ENCODE measurements at places on chromosomes 16 and 17.

DNA sequence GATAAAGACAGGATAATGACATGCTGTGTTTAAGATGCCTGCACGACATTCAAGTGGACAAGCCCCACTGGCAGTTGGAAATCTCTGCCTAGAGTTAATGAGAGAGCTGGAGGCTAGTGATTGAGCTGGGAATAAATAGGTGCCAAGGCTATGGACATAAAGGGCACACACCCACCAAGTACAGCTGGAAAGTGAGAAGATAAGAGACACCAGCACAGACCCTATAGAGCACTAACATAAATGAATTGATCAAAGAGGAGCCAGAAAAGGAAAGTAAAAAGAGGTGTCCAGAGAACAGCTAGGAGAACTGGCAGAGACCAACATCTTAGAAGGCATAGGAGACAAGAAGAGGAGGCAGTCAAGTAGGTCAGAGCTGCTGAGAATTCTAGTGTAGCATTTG is 101.2 kb downstream of the YPEL2 start:
- no peak for DNase-seq

GRCh38 chr16:20760346-20760745 is 3.5 kb upstream of the ACSM3 start:
- no peak for DNase-seq

GRCh38 chr17:55454906-55455474 is 33.4 kb upstream of the MMD start:
- DNase-seq, result peak; percentile 92

- no peak for DNase-seq
Measured at GRCh38 chr17:55588446-55589242, 77.4 kb upstream of the SMIM36 start.

DNA sequence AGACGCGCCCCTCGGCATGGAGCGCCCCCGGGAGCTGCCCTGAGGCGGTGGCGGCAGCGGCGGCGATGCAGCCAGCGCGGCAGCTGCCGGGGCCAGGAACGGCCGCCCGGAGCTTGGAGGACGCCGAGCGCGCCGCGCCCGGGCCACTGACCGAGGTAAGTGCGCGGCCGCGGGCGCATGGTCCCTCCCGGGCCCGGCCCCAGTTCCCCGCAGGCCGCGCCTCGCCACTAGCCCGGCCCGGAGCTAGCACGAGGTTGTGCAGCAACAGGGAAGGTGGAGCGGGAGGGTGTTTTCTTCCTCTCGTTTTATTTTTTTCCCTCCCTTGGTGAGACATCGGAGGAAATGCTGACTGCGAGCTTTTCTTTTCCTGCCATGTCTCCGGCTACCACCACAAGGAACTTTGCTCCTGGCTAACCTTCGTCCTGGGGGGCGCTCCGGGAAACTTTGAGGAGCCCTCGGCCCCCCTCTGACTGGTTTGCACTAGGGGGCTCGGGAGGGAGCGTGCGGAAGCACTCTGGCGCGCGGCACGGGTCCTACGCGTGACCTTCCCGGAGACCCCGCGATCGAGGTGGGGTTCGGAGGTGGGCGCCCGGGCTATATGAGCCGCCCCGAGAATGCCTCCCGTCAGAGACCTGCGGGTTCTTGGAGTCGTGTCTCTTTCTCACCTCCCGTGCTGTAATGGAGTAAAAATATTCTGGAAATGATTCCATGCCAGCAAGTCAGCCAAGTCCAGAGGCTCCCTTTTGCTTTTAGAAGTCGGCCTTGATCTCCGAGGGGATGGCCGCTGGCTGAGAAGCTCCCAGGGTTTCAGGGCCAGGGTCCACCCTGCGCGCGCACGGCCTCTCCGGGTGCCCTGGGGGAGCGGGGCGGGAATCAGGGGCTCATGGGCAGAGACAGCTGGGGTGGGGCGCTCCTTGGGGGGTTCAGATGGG is 868 bp downstream of the KCNJ12 start:
- no peak for DNase-seq

DNA sequence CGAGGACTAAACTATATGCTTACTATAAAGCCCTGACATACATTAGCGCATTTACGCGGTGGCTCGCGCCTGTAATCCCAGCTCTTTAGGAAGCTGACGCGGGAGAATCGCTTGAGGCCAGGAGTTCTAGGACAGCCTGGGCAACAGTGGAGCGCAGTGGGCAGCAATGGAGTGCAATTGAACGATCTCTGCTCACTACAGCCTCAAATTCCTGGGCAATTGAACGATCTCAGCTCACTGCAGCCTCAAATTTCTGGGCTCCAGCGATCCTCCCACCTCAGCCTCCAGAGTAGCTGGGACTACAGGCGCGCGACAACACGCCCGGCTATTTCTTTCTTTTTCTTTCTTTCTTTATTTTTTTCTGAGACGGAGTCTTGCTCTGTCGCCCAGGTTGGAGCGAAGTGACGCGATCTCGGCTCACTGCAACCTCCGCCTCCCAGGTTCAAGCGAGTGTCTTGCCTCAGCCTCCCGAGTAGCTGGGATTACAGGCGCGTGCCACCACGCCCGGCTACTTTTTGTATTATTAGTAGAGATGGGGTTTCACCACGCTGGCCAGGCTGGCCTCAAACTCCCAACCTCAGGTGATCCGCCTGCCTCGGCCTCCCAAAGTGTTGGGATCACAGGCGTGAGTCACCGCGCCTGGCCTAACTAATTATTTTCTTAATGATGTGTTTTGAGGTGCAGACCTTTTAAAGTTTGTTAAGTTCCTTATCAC is 506 bp upstream of the COG7 start:
- no peak for DNase-seq

DNA sequence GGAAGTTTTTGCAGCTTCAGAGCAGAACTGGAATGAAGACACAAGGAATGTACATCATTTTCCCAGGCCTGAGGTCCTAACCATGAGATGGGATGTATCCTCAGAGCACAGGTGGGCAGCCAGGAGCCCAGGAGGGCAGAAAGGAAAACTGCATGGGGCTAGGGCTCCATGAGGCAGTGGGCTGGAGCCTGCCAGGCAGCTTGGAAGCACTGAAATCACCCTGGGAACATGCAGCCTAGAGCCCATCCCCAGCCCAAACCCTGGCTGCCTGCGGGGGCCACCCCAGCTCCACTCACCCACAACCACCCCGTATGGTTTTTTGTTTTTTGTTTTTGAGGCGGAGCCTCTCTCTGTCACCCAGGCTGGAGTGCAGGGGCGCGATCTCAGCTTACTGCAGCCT is 86.2 kb upstream of the SIAH1 start:
- DNase-seq, result no peak

DNA sequence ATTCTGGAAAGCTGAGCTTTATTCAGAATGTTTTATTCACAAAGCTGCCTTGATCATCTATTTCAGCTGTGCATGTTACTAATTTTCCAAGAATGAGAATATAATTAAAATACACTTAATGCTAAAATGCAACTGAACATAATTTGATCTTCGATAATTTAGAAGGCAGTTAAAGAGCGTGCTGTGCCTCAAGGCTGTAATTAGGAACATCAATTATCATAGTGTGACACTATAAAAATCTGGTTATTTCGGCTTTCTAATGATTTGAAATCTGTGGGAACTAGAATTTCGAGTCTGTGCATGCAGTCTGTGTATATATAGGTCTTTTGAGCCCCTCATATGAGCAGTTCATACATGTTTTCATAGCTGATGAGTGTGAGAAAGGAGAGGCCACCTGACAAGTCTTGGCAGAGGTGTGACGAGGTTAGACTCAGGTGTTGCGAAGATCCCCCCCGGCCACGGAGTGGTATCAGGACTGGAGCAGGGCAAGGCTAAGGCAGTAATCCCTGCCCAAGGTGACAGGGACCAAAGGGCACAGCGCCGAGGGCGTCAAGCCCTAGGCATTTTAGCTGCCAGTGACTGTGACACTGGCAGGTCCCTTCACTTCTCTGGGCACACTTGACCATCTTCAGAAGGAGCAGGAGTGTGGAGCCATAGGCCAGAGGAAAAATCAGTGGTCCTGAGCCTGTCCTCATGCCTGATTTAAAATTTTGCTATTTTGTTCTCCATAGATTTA is 328.5 kb downstream of the SNX29 start:
- no peak for DNase-seq

GRCh38 chr17:67041941-67042899 is 2.1 kb upstream of the CACNG1 start:
- DNase-seq, result no peak

- DNase-seq, result no peak
Measured at GRCh38 chr17:63841350-63842172, 924 bp downstream of the SMARCD2 start.

GRCh38 chr17:19933221-19933620 is 44.4 kb downstream of the AKAP10 start:
- DNase-seq, result no peak

GRCh38 chr16:21653571-21653970 is 1.2 kb upstream of the IGSF6 start:
- DNase-seq, result no peak

GRCh38 chr17:55219934-55220333 is 44.8 kb upstream of the HLF start:
- DNase-seq, result no peak

- peak; percentile 45 for DNase-seq
Measured at GRCh38 chr16:75080205-75081029, 36.2 kb downstream of the LDHD start.

GRCh38 chr17:48589831-48590606 is at the start of gene HOXB3:
TSS of gene HOXB3 (minus strand) at chr17:48590241. CDS start at chr17:48552474, 37,767 bp downstream.
- no peak for DNase-seq

DNA sequence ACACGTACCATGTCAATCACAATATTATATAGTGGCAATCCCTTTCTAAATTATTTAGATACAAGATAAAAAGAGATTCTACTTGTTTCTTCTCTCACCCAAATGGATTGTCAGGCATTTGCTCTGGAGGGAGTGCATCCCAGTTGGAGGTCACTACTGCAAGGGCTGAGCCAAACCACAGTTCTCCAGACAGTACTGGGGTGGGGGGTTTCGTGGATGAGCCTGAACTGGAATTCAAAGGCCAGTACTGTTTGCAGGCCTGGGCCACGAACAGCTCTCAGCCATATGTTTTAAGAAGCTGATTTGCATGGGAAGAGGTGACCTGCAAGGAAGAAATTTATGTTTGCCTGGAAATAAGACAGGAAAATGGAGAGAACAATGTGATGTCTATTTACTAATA is 314.9 kb downstream of the PMP22 start:
- DNase-seq, result no peak

DNA sequence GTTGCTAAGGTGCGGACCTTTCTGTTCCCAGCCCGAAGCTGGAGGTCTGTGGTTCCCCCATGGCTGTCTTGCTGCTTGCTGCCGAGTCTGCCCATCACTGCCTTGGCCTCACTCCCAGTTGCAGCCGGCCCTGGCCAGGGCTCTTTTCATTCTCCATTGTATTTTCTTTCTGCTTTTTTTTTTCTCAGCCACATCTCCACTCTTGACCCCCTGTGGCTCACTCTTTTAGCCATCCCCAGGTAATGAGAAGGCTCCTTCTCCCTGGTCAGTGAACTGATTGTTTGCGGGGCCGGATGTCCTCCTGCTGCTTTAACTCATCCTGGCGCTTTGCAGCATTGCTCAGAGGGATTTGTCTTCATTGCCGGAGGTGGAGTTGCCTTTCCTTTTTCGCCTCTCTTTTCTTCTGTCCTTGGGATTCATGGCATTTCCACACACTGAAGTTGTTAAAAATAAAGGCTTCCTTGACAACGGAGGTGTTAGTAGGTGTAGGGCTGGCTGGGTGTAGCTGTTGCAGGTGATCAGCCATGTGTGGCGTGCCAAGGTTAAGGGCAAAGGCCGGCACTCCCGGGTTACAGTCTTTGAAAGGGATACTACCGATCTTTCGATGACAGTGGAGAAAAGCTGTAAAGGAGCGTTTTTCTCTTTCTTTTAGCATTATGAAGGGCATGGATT is 34.1 kb downstream of the MAP2K6 start:
- no peak for DNase-seq

DNA sequence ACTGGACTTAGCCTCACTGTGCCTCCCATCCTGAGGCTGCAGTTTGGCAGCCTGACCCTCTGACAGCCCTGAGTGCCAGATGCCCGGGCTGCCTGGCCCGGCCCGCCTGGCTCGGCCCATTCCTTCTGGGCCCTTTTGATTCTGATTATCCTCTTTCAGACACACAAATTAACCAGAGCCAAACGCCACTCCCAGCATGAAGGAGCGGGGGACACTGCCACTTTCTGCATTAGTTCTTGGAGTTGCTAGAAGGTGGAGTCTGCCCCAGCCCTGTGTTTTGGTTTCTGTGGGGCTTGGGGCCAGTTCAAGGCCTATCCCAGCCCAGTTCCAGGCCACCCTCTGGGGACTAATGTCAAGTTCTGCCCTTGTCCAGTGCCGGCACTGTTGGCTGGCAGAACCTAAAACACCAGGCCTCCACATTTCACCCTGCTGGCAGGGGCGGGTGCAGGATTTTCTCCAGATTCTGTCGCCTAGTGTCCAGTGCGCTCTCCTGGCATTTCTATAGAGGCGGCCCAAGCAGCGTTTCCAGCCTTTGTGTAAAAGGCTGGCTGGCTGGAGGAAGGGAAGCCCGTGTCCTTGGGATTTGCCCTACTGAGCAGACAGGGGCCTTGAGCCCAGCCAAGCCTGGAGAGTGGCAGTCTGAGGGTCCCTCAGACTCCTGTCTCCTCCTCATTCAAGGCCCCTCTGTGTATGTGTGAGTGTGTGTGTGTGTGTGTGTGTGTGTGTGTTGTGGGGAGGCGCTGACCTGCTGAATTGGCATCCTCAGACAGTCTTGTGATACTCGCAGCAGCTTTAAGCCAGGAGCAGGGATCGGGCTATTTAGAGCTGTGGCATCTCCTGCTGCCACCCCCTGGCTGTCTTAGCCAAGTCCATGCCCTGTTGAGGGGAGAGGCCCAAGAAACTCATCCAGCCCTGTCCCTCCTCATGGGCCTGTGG is 21.4 kb downstream of the PLCD3 start:
- DNase-seq, result no peak

DNA sequence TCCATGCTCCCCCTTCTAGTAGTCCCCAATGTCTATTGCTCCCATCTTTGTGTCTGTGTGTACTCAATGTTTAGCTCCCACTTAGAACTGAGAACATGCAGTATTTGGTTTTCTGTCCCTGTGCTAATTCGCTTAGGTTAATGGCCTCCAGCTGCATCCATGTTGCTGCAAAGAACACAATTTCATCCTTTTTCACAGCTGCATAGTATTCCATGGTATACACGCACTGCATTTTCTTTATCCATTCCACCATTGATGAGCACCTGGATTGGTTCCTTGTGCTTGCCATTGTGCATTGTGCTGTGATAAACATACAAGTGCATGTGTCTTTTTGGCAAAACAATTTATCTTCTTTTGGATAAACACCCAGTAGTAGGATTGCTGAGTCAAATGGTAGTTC is 77.0 kb upstream of the HSBP1 start:
- no peak for DNase-seq

GRCh38 chr16:30997725-30998711 is 12.4 kb downstream of the STX1B start:
- DNase-seq, result peak; percentile 27

DNA sequence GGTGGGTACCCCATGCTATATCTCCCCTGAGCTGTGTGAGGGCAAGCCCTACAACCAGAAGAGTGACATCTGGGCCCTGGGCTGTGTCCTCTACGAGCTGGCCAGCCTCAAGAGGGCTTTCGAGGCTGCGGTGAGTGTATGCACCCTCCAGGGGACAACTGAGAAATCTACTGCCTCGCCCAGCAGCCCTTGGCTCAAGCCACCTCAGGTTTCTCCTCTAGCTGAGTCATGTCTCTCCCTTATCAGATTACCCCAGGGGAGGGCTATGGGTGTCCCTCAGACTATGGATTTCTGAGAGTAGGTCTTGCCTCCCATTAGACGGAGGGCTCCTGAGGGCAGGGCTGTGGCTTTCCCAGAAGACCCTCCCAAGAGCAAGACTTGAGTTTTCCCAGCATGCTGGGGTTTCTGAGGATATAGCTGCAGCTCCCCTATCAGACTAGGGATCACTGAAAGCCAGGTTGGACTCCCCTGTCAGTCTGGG is 6.7 kb downstream of the NEK8 start:
- DNase-seq, result no peak

- DNase-seq, result no peak
Measured at GRCh38 chr17:44919411-44919810, 4.1 kb upstream of the GFAP start.

GRCh38 chr16:51161440-51162195 is 10.5 kb upstream of the SALL1 start:
- DNase-seq, result no peak

Measured in skeletal muscle cell (primary cell).